ENCODE measurements at places on chromosomes 6 and 20. TPM values are rescaled to one million over a fixed set of nuclear protein-coding genes. Genes with fewer than 3 reads are reported as not detected.

The SLPI gene
- total RNA-seq: not detected

The PPP1R3D gene
- 4.7 TPM for total RNA-seq

The LAMA2 gene
- 13.3 TPM for total RNA-seq

The IGF2R gene
- total RNA-seq: 33.2 TPM

The ADGB gene
- not detected for total RNA-seq

The OR10C1 gene
- total RNA-seq: not detected

DNA sequence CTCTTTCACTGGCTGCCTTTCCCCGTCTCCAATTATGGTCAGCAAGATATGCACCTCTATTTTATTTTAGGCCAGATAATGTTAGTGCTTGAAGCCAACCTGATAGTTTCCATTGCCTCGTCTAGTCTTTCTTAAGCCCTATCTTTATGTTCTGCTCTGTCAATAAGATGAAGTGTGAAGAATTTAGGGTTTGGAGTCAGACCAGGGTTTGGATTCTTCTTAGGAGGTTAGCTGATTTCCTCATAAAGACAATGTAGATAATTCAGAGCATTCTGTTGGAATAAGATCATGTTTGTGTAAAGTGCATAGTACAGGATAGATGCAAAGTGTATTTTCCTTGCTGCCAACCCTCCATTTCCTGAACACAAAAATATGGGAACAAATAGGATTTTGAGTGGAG, 43.8 kb downstream of the PKIB start:
- DNase-seq: no peak
- H3K27ac ChIP-seq: no peak overlapping the region
- H3K4me1 ChIP-seq: no peaks in the 10 kb centered on the region
- no peaks in the 10 kb centered on the region for H3K36me3 ChIP-seq
- no peak overlapping the region for H3K4me3 ChIP-seq

DNA sequence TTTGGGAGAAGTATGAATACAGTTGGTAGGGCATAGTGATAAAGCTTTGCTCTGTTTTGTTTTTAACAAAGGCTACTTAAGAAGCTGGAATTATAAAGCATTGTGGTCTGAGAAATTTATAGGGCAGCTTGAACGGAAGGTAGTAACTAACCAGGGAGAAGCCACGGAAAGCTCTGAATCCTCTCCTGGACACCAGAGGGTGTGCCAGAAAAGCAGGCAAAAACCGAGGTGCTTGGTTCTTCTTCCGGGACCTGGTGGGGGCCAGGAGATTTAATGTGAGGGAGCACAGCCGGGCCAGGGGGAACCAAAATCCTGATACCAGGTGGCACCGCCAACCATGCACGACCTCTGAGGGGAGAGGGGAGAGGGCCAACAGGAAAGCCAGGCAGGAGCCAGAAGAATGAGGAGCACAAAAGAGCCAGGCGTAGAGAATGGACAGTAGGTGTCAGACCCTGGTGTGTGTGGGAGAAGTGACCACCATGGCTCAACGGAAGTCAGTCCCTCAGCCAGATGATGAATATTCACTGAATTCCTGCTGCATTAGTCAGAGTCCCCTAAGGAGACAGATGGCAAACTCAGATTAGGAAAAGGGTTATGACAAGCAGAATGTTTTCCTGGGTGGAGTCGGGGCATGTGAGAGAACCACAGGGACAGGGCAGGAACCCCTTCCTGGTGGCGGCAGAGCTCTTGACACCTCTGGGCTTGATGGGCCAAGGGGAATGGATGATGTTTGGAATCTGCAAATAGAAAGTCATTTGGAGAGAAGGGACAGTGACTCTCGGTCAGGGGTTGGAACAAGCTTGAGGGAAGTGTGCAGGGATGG, 262.3 kb downstream of the ZNF217 start:
- H3K36me3 ChIP-seq: no peaks in the 10 kb centered on the region
- no peaks in the 10 kb centered on the region for H3K27me3 ChIP-seq
- H3K4me1 ChIP-seq: no peaks in the 10 kb centered on the region
- DNase-seq: no peak
- H3K4me3 ChIP-seq: no peak overlapping the region

GRCh38 chr6:2853769-2854395, 12.2 kb upstream of the SERPINB1 start:
- H3K4me3 ChIP-seq: peak overlapping the region; percentile 58
- peak; percentile 89 for DNase-seq
- no peaks in the 10 kb centered on the region for H3K36me3 ChIP-seq

- no peaks in the 10 kb centered on the region for H3K27me3 ChIP-seq
- H3K4me3 ChIP-seq: no peak overlapping the region
- H3K36me3 ChIP-seq: no peaks in the 10 kb centered on the region
- no peak overlapping the region for H3K27ac ChIP-seq
- no peak for DNase-seq
Measured at GRCh38 chr6:168838037-168838399, 397.0 kb downstream of the SMOC2 start.

DNA sequence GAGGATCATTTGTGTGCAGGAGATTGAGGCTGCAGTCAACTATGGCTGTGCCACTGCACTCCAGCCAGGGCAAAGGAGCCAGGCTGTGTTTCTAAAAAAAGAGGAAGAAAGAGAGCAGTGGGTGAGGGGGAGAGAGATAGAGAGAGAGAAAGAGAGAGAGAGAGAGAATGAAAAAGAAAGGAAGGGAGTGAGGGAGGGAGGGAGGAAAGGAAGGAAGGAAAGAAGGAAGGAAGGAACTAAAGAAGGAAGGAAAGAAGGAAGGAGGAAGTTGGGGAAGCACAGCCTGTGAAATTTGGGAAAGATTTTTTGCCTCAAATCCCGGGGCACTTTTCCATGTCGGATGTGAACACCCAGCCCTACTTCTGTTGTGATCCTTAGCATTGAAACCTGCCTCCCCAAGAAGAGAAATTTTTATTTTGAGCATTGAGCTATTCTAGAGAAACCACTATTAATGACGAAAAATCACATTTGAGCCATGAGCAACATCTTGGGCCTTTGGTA, 57.8 kb downstream of the FOXA2 start:
- H3K4me1 ChIP-seq: no peaks in the 10 kb centered on the region
- H3K27ac ChIP-seq: no peak overlapping the region
- no peak for DNase-seq
- no peak overlapping the region for H3K4me3 ChIP-seq

- no peaks in the 10 kb centered on the region for H3K4me1 ChIP-seq
- no peak overlapping the region for H3K4me3 ChIP-seq
- no peak for DNase-seq
- H3K36me3 ChIP-seq: no peaks in the 10 kb centered on the region
Measured at GRCh38 chr6:153150752-153151440, 19.8 kb upstream of the RGS17 start.

DNA sequence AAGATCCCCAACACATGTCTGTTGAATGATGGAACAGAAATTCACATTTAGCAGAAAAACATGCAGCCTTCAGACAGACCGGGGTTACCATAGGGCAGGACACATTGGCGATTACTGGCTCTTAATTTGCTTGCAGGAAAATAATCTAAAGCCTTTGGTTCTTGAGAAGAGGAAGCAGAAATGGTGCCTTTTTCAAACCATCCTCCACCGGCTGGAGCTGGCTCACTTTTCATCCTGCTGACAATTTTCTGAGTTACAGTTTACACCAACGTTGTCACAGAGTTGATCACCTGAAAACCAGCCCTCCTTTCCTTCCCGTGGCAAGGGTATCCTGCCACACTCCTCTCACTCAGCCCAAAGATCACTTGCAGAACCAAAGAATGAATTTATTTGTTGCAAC, 32.6 kb downstream of the SF3B5 start:
- H3K4me1 ChIP-seq: peaks cover 3% of the 10 kb centered on the region
- no peak overlapping the region for H3K27ac ChIP-seq
- peaks cover 56% of the 10 kb centered on the region for H3K27me3 ChIP-seq
- H3K36me3 ChIP-seq: no peaks in the 10 kb centered on the region

- DNase-seq: no peak
- no peaks in the 10 kb centered on the region for H3K27me3 ChIP-seq
- no peak overlapping the region for H3K27ac ChIP-seq
Measured at GRCh38 chr20:24340933-24341332, 128.5 kb upstream of the SYNDIG1 start.

- peak within 1 kb of the TSS; percentile 82 for H3K4me3 ChIP-seq
- H3K27ac ChIP-seq: peak within 1 kb of the TSS; percentile 82
- no peaks in the 10 kb centered on the region for H3K36me3 ChIP-seq
- peak; percentile 83 for DNase-seq
- H3K4me1 ChIP-seq: peaks cover 7% of the 10 kb centered on the region
Measured at GRCh38 chr6:38639498-38640215, at the start of gene BTBD9. Gene BTBD9 (minus strand): TSS chr6:38639929.

DNA sequence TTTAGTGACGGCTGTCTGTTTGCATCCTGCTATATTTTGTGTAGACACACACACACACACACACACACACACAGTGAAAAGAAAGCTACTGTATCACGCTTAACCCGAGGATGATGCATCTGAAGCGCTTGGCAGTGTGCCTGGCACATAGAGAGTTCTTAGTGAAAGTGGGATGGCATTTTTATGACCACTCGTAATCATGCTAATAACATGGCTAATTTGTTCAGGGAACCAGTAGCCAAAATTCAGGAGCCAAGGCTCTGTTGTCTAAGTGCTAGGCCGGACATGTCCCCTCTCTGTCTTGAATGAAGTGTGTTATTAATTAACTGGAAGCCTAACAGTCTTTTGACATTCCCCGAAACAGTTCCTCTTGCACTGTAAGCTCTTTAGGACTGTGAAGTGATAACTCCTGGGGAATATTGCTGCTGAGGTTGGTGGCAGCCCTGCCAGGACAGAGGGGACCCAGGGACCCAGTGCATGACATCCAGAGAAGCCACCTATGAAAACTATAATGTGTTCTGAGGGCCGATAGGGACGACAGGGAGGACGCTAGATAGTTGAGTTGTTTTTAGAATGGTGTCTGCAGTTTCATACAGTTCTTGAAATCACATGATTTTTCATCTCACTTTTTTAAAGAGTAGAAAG, 45.0 kb upstream of the IRF4 start:
- no peak overlapping the region for H3K4me3 ChIP-seq
- H3K36me3 ChIP-seq: no peaks in the 10 kb centered on the region
- H3K27me3 ChIP-seq: no peaks in the 10 kb centered on the region
- no peak overlapping the region for H3K27ac ChIP-seq

- peaks cover 3% of the 10 kb centered on the region for H3K4me1 ChIP-seq
- H3K27me3 ChIP-seq: no peaks in the 10 kb centered on the region
- H3K27ac ChIP-seq: no peak overlapping the region
- peak; percentile 49 for DNase-seq
- H3K4me3 ChIP-seq: no peak overlapping the region
Measured at GRCh38 chr20:539848-540247, 3.7 kb downstream of the CSNK2A1 start.

- no peak overlapping the region for H3K27ac ChIP-seq
- H3K4me3 ChIP-seq: no peak overlapping the region
- H3K27me3 ChIP-seq: no peaks in the 10 kb centered on the region
- no peaks in the 10 kb centered on the region for H3K36me3 ChIP-seq
Measured at GRCh38 chr20:10762216-10762615, 88.4 kb upstream of the JAG1 start.
